Vagina (tissue), 2 donors: ENCODE measurements at places on chromosomes 2 and 18. TPM values are rescaled to one million over a fixed set of nuclear protein-coding genes. Genes with fewer than 3 reads are reported as not detected.

DUSP11 gene
- 36.3 TPM for total RNA-seq

RAX gene
- total RNA-seq, result not detected

SP140 gene
- total RNA-seq, result 7.4 TPM

ANKRD30B gene
- not detected for total RNA-seq

DNA sequence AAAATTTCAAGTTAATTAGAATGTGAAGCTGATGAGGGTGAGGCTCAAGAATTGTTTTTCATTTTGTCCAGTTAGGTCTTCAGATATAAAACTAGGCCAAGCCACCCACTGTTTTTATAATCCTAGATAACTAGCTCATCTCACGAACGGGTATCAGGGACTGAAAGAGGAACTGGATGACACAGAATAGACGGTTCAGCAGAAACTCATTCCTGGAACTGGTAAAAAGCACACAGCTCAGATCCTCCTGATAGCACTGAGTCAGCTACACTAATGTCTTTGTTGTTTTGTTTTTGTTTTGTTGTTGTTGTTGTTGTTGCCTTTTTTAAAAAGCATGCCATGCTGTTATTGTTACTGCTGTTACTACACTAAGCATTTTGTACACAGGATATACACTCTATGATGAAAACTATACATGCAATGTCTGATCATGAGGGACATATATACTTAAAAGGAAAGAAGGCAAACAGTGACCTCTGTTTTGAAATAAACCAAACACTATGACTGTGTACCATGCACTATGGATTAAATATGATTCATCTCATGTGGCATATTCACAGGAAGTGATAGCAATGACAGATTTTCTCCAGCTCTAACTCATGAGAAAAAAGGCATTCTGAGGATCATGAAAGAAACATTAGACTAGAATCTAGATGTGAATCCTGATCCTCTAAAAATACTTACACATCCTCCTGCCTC lies 437.6 kb downstream of the NCKAP5 start:
- DNase-seq, result no peak
- no peak overlapping the region for H3K27ac ChIP-seq
- no peak overlapping the region for H3K4me3 ChIP-seq
- H3K27me3 ChIP-seq, result no peaks in the 10 kb centered on the region
- H3K36me3 ChIP-seq, result no peaks in the 10 kb centered on the region

- no peaks in the 10 kb centered on the region for H3K27me3 ChIP-seq
- no peak overlapping the region for H3K27ac ChIP-seq
- DNase-seq, result no peak
Measured at GRCh38 chr2:117717072-117717471, 97.4 kb upstream of the DDX18 start.

- H3K4me3 ChIP-seq, result no peak overlapping the region
- H3K36me3 ChIP-seq, result no peaks in the 10 kb centered on the region
- H3K27me3 ChIP-seq, result no peaks in the 10 kb centered on the region
Measured at GRCh38 chr2:169461143-169461542, 18.2 kb upstream of the BBS5 start.

DNA sequence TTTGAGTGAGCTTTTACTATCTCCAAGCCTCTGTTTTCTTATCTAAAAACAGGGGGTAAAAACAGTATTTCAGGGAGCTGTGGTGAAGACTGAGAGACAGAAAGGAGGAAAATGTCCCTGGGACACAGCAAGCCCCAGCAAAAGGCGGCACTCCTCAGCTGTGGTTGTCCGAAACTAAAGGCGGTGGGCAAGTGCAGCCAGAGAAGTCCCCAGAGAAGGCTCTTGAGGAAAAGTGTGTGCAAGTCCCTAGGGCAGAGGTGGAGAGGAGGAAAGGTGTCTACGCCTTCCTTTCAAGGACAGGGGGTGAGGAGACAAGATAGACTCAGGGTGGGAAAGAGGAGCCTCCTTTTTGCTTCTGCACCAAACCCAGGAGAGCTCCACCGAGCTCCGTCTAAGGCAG lies 45.5 kb downstream of the CYP27C1 start:
- H3K36me3 ChIP-seq, result no peaks in the 10 kb centered on the region
- H3K4me1 ChIP-seq, result peaks cover 51% of the 10 kb centered on the region
- DNase-seq, result no peak
- no peaks in the 10 kb centered on the region for H3K27me3 ChIP-seq
- H3K4me3 ChIP-seq, result no peak overlapping the region
- H3K27ac ChIP-seq, result peak overlapping the region; percentile 93

DNA sequence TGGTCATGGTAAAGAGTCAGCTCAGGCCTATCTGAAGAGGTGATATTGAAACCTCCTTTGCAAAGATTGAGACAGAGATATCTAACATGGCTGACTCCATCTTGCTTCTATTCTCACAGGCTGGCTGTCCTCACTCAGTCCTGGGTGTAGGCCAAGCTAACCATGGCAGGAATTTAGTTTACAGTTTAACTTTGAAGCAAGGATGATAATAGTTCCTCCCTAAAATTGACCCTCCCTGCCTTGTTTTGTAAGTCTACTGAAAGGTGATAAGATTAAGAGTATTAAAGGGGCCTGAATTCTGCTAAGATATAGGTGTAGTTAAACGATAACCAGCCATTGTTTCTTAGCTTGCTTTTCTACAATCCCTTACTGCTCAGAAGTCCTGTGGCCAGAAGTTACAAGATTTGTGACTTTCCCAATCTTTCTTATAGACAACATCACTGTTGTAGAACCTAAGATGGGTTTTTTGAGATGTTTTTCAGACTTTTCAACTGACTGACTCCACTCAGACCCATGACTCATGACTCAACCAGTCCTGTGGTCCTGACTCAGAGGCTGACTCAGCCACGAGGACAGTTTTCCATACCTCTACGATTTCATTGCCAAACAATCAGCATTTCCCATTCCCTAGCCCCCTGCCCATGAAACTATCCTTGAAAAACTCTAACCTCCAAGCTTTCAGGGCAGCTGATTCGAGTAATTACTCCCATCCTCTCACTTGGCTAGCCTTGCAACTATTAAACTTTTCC lies 195.7 kb upstream of the SESTD1 start:
- no peaks in the 10 kb centered on the region for H3K36me3 ChIP-seq
- H3K4me3 ChIP-seq, result no peak overlapping the region
- no peak for DNase-seq

DNA sequence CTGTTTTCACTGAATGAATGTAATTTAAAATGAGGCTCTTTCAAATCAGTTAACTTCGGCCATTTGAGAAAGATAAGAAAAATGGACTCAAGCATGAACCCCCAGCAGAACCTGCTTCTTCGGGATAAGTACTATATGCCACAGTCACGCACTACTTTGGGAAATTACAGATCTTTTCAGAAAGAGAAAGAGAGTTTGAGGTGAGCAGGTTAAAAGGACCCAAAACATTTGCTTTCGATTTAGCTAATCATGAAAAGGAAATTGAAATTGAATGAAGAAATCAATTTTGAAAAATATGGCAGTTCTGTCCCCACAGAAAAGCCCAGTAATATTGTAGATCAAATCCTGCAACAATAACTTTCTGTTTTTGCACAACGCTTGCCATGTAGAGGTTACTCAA lies 156.9 kb downstream of the GRB14 start:
- no peaks in the 10 kb centered on the region for H3K4me1 ChIP-seq
- H3K4me3 ChIP-seq, result no peak overlapping the region
- DNase-seq, result no peak
- H3K27ac ChIP-seq, result no peak overlapping the region

- H3K27me3 ChIP-seq, result peaks cover 45% of the 10 kb centered on the region
- DNase-seq, result no peak
- H3K4me1 ChIP-seq, result peaks cover 59% of the 10 kb centered on the region
- H3K27ac ChIP-seq, result no peak overlapping the region
- no peak overlapping the region for H3K4me3 ChIP-seq
Measured at GRCh38 chr2:72921088-72921851, 4.0 kb downstream of the EMX1 start.

DNA sequence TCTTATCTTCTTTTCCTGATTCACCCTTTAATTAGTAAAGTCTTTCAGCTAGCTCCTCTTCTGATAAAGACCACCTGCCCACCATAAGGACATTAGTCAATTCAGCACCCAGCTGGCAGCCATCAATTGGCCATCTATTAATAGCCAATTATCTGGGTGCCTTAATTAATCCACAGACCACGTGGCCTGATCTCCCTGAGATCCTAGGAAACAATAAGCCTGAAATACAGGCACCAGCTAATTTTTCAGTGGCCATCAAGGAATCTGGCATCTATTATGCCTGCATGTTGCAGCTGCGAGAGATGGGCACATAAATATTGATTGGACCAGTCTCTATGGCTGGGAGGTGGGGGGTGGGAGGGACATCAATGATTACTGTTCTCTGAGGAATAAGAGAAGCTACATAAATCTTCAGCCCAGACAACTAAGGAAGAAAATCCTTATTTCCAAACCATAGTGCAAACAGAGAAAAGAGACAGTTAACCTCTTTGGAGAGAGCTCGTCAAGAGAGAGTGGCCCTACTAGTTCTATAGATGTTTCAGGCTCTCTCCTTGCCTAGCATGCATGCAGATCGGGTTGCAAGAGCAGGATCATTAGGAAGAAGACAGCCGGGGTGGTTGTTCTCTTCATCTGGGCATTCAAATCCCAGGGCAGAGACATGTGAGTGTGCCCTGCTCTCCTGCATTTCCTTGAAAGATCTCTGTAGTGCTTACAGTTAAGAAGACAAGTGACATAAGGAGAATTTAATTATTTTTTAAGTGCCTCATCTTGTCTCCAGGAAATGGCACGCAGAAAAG lies 8.7 kb downstream of the GALNT14 start:
- no peak overlapping the region for H3K27ac ChIP-seq
- no peaks in the 10 kb centered on the region for H3K27me3 ChIP-seq

GRCh38 chr2:71839826-71840225 lies 307.8 kb downstream of the CYP26B1 start:
- H3K27ac ChIP-seq, result no peak overlapping the region
- DNase-seq, result no peak
- H3K4me1 ChIP-seq, result no peaks in the 10 kb centered on the region
- H3K4me3 ChIP-seq, result no peak overlapping the region
- H3K36me3 ChIP-seq, result no peaks in the 10 kb centered on the region

- H3K4me1 ChIP-seq, result no peaks in the 10 kb centered on the region
- H3K27me3 ChIP-seq, result no peaks in the 10 kb centered on the region
- no peak overlapping the region for H3K27ac ChIP-seq
- H3K36me3 ChIP-seq, result no peaks in the 10 kb centered on the region
- H3K4me3 ChIP-seq, result no peak overlapping the region
- no peak for DNase-seq
Measured at GRCh38 chr2:185567196-185567595, 171.4 kb upstream of the FSIP2 start.

GRCh38 chr2:174607989-174608865 lies 10.6 kb upstream of the WIPF1 start:
- H3K4me1 ChIP-seq, result peaks cover 62% of the 10 kb centered on the region
- no peaks in the 10 kb centered on the region for H3K27me3 ChIP-seq
- no peaks in the 10 kb centered on the region for H3K36me3 ChIP-seq
- DNase-seq, result no peak

GRCh38 chr2:128641421-128642080 lies 322.9 kb upstream of the HS6ST1 start:
- H3K27me3 ChIP-seq, result no peaks in the 10 kb centered on the region
- H3K4me3 ChIP-seq, result no peak overlapping the region
- H3K36me3 ChIP-seq, result no peaks in the 10 kb centered on the region
- DNase-seq, result no peak

DNA sequence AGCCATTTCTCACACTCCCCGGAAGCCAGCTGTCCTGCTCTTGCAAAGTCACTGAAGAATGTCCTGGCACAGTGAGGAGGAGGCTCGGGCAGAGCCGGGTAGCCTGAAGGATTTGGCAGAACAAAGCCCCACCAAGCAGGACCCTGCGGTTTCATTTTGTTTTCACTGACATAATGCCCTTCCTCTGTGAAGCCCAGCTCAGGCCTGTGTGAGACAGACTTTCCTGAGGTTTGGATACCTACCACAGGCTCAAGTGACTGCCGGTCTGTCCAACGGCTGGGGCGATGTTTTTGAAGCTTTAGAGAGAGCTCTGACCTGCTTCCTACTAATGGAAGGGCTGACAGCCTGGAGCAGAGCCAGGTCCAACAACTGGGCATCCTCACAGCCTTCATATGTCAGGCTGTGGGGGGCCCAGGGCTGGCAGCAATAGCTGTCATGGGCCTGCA lies 99.8 kb upstream of the FZD7 start:
- no peaks in the 10 kb centered on the region for H3K4me1 ChIP-seq
- no peak overlapping the region for H3K4me3 ChIP-seq
- no peaks in the 10 kb centered on the region for H3K27me3 ChIP-seq
- no peak for DNase-seq

DNA sequence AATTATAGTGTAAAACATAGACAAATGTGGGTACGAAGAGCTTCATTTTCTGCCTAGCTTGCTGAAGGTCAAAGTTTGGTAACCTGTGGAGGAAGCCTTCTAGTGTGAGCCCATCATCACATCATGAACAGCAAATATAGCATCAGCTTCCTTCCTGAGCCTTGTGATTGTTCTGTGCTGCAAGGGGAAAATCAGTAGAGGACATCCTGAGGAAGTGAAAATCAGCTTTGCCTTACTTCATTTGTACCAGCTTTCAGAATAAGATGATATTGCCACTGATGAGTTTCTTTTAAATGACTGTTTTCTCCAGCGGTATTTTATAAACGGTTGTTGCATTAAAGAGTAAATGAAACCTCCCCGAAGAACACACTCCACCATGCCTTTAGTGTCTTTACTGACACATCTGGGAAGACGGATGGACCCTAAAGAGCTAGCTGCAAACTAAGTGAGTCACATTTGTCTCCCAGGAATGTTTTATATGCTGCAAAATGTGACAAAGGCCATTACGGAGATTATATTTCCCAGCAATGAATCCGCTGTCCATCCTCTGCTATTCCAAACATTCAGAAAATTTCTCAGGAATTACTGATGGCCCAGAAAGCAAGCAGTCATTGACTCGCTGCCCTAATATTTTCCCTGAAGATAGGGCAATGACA lies 1272.8 kb downstream of the SUCLG1 start:
- H3K4me1 ChIP-seq, result no peaks in the 10 kb centered on the region
- H3K4me3 ChIP-seq, result no peak overlapping the region
- no peaks in the 10 kb centered on the region for H3K27me3 ChIP-seq
- DNase-seq, result no peak

GRCh38 chr2:106030287-106031268 lies 163.5 kb downstream of the UXS1 start:
- peaks cover 14% of the 10 kb centered on the region for H3K4me1 ChIP-seq
- no peaks in the 10 kb centered on the region for H3K27me3 ChIP-seq
- H3K27ac ChIP-seq, result peak overlapping the region; percentile 80
- DNase-seq, result no peak
- H3K36me3 ChIP-seq, result no peaks in the 10 kb centered on the region

GRCh38 chr2:148023861-148024260 lies 3.0 kb downstream of the MBD5 start:
- H3K4me3 ChIP-seq, result no peak overlapping the region
- no peak for DNase-seq
